ENCODE measurements at places on chromosomes 6 and 20. TPM values are rescaled to one million over a fixed set of nuclear protein-coding genes. Genes with fewer than 3 reads are reported as not detected.
A peak's percentile ranks its signal among the peaks of the same experiment; 100 is the strongest.

BAG2 gene
- total RNA-seq: 12.1 TPM

DNAJC5 gene
- total RNA-seq: 85.9 TPM

DNA sequence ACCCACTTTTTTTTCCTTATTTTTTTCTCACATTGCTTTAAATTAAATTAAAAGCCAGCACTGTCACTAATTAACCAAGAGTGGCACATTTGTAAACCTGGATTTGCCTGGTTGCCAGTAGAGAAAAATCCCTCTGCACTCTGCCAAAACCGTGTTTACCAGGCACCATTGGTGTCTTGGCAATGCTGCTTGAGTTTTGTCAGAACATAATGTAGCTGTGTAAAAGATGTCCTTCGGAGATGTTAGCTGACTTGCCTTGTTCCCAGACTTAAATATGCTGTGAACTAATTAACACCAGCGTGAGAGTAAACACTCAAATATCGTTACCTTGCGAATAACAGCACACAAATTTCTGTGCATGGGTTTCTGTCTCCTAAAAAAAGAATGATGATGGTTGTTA is 694.9 kb upstream of the ID4 start:
- H3K36me3 ChIP-seq: no peaks in the 10 kb centered on the region
- H3K4me3 ChIP-seq: no peak overlapping the region
- H3K27me3 ChIP-seq: no peaks in the 10 kb centered on the region
- H3K4me1 ChIP-seq: no peaks in the 10 kb centered on the region
- no peak for DNase-seq

DNA sequence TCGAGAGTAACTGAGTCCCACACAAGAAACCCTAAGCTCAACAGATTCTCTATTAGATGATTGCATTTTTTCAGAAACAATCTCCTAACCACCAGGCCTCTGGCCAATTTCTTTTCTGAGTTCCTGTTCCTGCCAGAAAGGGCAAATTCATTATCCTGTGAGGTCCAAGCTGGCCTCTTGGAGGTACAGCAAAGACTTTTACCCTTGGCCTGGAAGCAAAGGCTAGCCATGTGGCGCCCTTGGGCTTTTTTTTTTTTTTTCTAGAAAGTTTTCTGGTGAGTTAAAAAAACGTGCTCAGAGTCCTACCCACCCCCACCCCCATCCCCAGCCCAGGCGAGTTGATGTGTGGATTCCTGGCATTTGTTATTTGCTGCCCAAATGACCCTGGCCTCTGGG is 59.0 kb upstream of the EEF1A1 start:
- DNase-seq: peak; percentile 66
- H3K4me1 ChIP-seq: peaks cover 20% of the 10 kb centered on the region
- peaks cover 15% of the 10 kb centered on the region for H3K36me3 ChIP-seq
- H3K27ac ChIP-seq: peak overlapping the region; percentile 98
- H3K4me3 ChIP-seq: no peak overlapping the region

GRCh38 chr20:33606118-33606771 is 55.9 kb upstream of the C20orf144 start:
- no peak overlapping the region for H3K27ac ChIP-seq
- H3K4me3 ChIP-seq: no peak overlapping the region
- no peak for DNase-seq
- no peaks in the 10 kb centered on the region for H3K4me1 ChIP-seq
- peaks cover 1% of the 10 kb centered on the region for H3K36me3 ChIP-seq

DNA sequence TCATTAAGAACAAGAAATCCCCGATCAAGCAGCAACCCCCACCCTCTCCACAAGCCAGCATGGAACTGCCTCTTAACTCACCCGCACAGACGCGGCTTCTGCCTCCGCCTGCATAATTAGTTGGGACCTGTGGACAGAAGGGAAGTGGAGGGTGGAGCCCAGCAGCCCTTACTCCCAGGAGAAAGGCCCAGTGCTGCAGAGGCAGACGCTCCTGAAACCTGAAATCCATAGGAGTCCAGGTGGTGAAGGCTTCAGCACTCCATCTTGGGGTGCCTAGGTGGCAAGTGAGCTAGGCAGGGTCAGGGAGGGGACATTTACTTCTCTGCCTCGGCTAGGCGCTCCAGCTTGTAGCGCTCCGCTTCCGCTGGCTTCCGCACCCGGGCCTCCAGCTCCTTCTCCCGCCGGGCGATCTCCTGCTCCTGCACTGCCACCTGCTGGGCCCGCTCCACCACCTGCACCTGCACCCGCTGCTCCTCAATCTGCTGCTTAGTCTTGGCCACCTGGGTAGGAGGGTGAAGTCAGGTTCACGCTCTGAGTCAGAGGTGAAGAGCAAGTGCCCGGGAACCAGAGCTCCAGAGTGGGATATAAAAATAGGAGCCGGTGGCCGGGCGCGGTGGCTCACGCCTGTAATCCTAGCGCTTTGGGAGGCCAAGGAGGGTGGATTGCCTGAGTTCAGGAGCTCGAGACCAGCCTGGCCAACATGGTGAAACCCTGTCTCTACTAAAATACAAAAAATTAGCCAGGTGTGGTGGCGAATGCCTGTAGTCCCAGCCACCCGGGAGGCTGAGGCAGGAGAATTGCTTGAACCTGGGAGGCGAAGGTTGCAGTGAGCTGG is 10.7 kb downstream of the TUBB start:
- no peaks in the 10 kb centered on the region for H3K27me3 ChIP-seq
- H3K36me3 ChIP-seq: peaks cover 92% of the 10 kb centered on the region
- H3K4me1 ChIP-seq: peaks cover 22% of the 10 kb centered on the region
- H3K27ac ChIP-seq: peak overlapping the region; percentile 98
- DNase-seq: peak; percentile 95

- no peaks in the 10 kb centered on the region for H3K4me1 ChIP-seq
- no peaks in the 10 kb centered on the region for H3K27me3 ChIP-seq
- H3K36me3 ChIP-seq: peaks cover 58% of the 10 kb centered on the region
- no peak overlapping the region for H3K4me3 ChIP-seq
- no peak for DNase-seq
- no peak overlapping the region for H3K27ac ChIP-seq
These were observed 53.6 kb downstream of the PYGB start for GRCh38 chr20:25301357-25301920.

- no peak overlapping the region for H3K27ac ChIP-seq
- H3K4me1 ChIP-seq: no peaks in the 10 kb centered on the region
- no peak overlapping the region for H3K4me3 ChIP-seq
- H3K27me3 ChIP-seq: no peaks in the 10 kb centered on the region
- DNase-seq: peak; percentile 27
These were observed 239.8 kb downstream of the PTPRT start for GRCh38 chr20:42949950-42950349.

- peak overlapping the region; percentile 87 for H3K4me3 ChIP-seq
- H3K27me3 ChIP-seq: no peaks in the 10 kb centered on the region
- peaks cover 10% of the 10 kb centered on the region for H3K4me1 ChIP-seq
- peaks cover 28% of the 10 kb centered on the region for H3K36me3 ChIP-seq
These were observed 534 bp downstream of the NANP start for GRCh38 chr20:25623225-25623735.

SIRPB1 gene
- 3.4 TPM for total RNA-seq

GRCh38 chr20:50193199-50193835 is 2.7 kb downstream of the CEBPB start:
- H3K27ac ChIP-seq: peak overlapping the region; percentile 99
- H3K4me3 ChIP-seq: peak overlapping the region; percentile 93
- peaks cover 82% of the 10 kb centered on the region for H3K36me3 ChIP-seq

HSPA1L gene
- 4.2 TPM for total RNA-seq

- no peak overlapping the region for H3K27ac ChIP-seq
- H3K27me3 ChIP-seq: peaks cover 36% of the 10 kb centered on the region
- H3K4me3 ChIP-seq: no peak overlapping the region
These were observed 128.9 kb upstream of the PDE10A start for GRCh38 chr6:165791876-165792437.

DNA sequence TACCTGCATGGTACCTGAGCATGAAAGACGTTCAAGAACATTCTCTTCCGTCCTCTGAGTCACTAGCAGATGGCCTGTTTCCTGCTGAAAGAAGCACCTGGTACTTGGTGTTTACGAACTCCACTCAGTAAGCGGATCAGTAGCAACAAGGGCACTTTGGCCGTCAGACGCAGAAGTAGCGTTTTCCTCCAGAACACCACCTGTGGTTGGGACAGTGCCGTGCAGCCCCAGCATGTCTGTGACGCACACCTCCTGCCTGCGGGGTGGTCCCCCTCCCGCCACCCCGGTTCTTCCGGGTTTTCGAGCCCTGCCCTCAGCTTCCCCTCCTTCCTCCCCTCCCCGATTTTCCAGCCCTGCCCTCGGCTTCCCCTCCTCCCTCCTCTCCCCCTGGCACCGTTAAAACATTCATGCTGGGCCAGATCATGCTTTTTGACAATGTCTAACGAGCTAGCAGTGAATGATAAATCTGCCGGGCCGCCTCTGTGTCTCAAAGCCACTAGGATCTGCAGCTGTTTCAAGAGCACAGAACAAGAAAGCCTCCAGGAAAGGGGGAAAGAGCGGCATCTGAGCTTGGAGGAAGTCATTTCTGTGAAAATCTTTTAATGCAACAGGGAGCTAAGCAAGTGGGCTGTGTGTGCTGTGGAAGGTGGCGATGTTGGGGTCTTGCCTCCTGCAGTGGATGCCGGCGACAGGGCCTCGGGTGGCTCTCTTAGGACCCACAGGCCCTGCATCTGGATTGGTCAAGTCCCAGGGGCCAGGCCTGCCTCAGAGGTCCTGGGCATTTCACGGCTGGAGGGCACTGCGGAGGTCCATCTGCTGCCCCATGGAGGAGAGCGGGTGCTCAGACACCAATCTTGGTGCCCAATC is 207.9 kb downstream of the ERMARD start:
- H3K36me3 ChIP-seq: peaks cover 3% of the 10 kb centered on the region
- no peaks in the 10 kb centered on the region for H3K4me1 ChIP-seq
- H3K27me3 ChIP-seq: peaks cover 13% of the 10 kb centered on the region
- DNase-seq: no peak

All from Calu3 (cell line).